ENCODE measurements at places on chromosomes 7 and 10.
A peak's percentile ranks its signal among the peaks of the same experiment; 100 is the strongest.

- DNase-seq: no peak
Observed at GRCh38 chr10:116705498-116705897, 36.9 kb downstream of the HSPA12A start.

DNA sequence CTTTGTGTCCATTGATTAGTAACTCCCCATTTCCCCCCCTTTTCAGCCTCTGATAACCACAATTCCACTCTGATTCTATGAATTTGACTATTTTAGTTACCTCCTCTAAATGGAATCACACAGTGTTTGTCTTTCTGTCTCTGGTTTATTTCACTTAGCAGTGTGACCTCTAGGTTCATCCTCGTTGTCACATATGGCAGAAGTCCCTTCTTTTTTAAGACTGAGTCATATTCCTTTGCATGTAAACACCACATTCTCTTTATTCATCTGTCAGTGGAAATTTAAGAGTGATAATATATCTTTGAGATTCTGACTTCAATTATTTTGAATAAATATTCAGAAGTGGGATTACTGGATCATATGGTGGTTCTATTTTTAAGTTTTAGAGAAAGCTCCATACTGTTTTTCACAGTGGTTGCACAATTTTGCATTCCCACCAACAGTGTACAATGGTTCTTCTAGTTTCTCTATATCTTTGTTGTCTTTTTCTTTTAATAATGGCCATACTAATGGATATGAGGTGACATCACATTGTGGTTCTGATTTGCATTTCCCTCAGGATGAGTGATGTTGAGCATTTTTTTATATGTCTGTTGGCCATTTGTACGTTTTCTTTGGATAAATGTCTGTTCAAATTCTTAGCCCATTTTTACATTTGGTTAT lies 126.1 kb upstream of the GRB10 start:
- DNase-seq: no peak

GRCh38 chr10:111187096-111187495 lies 110.3 kb downstream of the ADRA2A start:
- DNase-seq: no peak

GRCh38 chr10:73886661-73887293 lies 12.4 kb upstream of the CAMK2G start:
- DNase-seq: no peak

DNA sequence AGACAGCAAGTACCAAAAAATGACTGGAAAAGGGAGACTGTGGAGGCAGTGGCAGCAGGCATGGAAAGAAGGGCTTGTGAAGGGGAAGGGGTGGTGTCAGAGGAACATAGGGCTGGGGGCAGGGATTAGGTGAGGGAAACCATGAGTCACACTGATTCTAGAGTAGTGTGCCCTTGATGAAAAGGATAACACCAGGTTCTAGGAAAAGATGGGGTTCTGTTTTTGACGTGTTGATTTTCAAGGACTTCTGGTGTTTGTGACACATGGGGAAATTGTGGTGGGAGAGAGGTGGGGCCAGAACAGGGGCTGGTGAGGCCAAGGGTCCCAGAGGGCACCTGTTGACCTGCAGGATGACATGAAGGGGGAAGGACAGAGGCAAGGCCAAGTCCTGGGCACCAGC lies 57.1 kb downstream of the FIGNL1 start:
- DNase-seq: no peak

DNA sequence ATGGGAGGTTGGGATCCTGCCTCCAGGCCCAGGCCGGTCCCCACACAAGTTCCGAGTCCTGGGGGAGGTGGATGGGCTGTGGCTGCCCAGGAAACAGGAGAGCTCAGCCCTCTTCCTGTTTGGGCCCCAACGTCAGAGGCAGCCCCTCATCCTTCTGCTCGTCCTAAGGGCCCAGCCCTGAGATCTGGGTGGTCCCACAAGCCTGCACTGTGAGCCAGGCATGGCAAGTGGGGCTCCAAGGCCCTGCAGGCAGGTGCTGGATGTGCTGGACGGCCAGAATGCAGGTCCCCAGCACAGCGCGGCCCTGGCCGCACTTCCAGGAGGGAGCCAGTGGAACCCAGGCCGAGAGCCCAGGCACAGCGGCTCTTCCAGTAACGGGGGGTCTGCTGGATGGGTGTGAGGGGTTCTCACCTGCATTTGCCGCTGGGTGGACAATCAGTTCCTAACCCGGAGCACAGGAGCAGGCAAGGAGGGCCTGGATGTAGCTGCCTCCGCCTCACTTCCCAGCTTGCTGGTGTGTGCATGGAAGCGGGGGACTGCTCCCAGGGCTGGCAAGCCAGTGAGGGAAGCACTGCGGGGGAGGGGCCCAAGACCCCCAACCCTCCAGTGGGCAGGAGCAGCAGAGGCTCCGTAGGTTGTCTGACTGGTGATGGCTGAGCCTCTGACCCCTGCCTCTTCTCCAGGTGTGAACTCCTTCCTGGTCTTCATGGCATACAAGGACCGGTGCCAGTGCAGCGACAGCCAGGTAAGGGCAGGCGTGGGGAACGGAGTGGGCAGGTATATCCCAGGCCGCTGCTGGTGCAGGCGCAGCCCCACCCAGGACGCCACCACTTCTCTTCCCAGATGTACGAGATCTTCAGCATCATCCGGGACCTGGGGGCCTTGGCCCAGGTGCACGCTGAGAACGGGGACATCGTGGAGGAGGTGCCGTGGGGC lies 9.7 kb downstream of the DPYSL4 start:
- DNase-seq: no peak

GRCh38 chr10:29627201-29628132 lies 7.3 kb downstream of the SVIL start:
- DNase-seq: no peak

DNA sequence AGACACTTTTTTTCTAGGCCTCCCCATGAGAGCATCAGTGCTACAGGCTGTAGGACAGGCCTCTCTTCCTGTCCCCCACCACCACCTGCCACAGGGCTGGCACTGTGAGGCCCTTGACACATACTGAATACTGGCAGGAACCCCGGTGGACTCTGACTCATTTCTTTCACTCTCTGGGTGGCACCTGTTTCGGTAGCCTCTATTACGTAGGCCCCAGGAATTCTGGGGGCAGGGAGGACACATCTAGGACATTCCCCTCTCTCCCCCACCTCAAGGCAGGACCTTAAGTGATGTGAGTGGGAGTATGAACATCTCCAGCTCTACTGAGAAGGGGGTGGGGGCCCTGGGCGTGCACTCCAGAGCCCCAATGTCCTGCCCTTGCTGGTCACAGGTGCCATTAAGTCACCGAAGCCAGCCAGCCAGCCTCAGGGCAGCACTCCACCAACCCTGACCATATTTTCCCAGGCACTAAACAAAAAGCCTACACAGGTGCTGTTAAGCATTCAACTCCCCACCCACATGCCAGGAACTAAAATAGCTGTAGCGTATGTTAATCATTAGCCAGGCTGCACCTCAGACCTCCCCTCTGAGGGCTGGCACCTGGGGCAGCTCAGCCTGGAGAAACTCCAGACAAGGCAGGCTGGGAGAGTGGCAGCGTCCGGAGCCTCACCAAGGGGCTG lies 8.9 kb downstream of the ANXA11 start:
- DNase-seq: peak; percentile 39

GRCh38 chr10:16795410-16796073 lies 21.7 kb downstream of the RSU1 start:
- DNase-seq: no peak

GRCh38 chr7:43112941-43113621 lies 634 bp downstream of the HECW1 start:
- DNase-seq: no peak

Data from stimulated activated CD4-positive, alpha-beta T cell treated with anti-CD3 and anti-CD28 coated beads, TNF-alpha, amount 100 ng/mL, for 4 hours (primary cell).